ENCODE measurements at places on chromosomes 11 and 22.

- DNase-seq: no peak
These were observed 1.4 kb upstream of the KCNJ4 start for GRCh38 chr22:38456272-38456835.

GRCh38 chr22:40237241-40237640 lies 59.5 kb downstream of the TNRC6B start:
- no peak for DNase-seq

DNA sequence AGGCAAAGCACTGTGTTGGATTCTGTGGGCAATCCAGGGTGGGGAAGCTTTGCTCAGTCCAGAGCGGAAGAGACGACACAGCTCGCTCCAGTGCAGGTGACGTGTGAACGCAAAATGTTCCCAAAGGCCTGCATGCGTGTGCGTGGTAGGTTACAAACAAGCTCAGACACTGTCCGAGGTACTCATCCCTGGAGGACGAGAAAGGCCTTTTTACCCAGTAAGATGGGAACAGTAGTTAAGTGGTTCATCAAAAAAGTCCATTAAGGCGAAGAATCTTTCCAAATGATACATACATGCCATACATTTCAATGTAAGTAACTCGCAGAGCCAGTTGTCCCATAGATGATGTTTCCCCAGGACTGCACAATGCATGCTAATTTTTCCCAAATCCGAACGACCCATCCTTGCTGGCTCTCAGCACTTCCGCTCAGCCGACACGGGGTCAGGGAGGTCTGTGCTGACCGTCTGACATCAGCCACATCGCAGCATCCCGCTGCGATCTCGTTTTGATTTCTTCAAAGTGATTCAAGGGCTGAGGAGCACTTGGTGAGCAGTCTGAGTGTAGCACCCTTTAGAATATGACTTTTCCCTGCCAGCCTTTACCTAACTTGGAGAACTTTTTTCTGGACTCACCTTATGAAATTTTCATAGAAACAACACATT lies 19.0 kb downstream of the B3GAT1 start:
- no peak for DNase-seq

GRCh38 chr11:746289-747157 lies 741 bp upstream of the TALDO1 start:
- DNase-seq: no peak

DNA sequence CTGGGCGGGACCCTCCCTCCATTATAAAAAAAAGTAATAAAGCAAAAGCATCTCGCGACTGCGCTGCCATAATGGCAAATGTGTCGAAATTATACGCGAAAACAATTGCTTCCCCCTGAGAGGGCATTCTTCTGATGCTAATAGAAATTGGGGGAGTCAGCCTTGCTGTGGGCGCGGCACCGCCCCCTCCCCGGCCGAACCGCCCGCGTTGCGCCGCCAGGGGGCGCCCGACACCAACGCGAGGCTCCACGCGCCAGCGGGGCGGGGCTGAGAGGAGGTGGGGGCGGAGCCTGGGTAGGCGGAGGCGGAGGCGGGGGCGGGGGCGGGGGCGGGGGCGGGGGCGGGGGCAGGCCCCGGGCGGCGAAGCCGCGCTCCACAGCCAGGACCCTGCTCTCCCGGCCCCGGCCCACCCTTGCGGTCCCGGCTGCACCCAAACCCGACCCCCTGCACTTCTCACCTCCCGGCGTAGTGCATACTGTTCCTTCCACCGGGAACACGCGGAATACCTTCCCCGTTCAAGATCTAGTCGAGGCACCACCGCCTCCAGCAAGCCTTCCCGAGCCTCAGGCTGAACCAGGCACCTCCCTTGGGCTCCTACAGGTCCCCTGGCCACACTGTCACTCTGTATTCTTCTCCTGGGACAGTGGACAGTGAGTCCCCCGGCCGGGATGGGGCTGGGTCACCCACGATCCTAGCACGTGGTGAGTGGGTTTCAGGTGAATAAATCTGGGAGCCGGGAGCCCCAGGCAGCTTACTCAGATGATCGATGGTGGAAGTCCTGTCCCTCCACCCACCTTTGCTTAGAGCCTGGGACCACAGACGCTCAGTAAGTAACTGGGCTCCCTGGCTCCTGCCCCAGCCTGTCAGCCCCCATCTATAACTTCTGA lies 15.5 kb upstream of the UPK3A start:
- DNase-seq: peak; percentile 90

GRCh38 chr11:79263001-79263400 lies 177.8 kb downstream of the TENM4 start:
- no peak for DNase-seq

DNA sequence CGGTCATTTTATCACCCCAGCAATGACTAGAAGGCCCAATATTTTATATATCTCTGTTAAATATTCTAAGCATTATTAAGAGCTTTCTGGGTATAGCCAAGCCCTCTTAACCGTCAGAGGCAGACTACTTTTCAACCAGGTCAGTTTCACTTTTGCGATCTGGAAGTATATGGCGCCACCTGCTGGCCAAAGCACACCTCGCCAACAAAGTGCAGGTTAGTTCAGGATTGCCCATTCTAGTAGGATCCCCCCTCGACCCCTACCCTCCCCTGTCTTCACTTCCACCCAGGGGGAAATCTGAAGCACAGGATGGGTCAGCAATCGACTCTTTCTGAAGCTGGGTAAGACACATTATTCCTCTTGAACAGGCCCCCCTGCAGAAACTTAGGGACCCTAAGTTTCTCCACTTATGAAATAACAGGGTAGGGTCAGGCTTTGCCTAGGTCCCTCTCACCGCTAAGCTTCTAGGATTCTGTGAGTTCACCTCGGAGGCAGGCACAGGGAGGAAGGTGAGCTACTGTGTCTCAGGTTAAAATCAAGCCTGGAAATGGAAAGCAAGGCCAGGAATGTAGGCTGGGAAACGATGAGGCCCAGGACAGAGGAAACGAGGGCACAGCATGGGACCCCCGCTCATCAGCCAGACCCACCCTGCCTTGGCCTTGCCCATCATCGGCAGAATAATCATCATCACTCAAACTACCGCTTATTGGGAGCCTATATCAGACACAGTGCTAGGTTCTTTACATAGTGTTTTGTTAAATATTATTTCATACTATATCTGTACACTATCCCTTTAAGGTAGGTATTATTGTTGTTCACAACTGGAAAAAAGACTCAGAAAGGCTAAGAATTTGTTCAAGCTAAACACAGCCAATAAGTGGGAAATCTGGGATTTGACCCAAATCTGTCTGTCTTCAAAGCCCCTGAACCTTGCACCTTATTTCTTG lies 35.6 kb downstream of the KCNJ1 start:
- DNase-seq: peak; percentile 88

GRCh38 chr22:28245579-28246224 lies 326.6 kb upstream of the PITPNB start:
- no peak for DNase-seq
